Fibroblast of upper back skin (primary cell): ENCODE measurements at places on chromosomes 1 and 21.

- no peak for DNase-seq
These were observed 11.7 kb upstream of the CAPN9 start for GRCh38 chr1:230735447-230735846.

DNA sequence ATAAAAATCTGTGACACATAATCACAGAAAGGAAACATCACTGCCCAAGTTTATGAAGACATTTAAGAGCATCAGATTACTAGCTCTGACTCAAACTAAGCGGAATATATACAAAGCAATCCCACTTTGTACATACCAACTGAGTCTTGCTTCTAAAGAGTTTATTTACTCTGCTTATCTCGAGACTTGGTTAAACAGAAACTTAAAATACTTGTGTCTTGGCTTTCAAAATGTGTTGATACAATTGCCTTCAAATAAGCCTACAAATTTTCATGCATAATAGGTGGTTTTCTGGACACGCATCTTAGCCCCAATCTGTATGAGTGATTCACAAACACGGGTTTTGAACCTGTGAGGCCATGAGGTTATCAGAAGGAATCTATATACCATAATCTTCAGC, 21.0 kb downstream of the CD160 start:
- DNase-seq = no peak

- DNase-seq = no peak
These were observed 37.5 kb downstream of the LRRC3 start for GRCh38 chr21:44492567-44493385.

DNA sequence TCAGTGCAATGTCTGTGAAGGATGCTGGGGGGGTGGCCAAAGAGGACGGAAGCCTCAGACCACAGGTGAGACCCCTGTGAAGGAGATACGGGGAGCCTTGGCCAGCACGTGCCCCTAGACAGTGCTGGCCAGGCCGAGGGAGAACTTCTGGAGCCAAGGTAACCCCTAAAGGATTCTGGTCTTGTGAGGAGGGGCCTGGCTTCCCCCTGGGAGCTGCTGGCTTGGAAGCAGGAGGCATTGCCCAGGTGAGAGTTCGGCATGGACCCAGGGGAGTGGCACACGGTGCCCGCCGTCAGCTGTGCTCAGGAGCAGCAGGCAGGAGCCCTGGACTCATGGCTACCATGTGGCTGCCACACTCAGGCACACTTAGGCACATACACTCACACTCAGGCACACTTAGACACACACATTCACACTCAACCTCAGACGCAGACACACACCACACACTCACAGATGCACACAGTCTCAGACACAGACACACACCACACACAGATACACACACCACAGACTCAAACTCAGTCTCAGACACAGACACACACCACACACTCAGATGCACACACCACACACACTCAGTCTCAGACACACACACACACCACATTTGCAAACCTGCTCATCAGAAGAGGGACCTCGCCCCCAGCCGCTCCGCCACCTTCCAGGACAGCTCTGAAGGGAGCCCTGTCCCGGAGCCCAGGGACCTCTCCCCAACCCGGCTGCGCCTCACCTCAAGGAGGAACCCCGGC, 1.1 kb upstream of the COL6A2 start:
- no peak for DNase-seq

GRCh38 chr1:17682400-17682799, 72.7 kb upstream of the ACTL8 start:
- DNase-seq = no peak
